ENCODE measurements at places on chromosomes 4 and X. TPM values are rescaled to one million over a fixed set of nuclear protein-coding genes. Genes with fewer than 3 reads are reported as not detected.

The CDKL2 gene
- 0.43 TPM for total RNA-seq

The TMEM47 gene
- not detected for total RNA-seq

The ACE2 gene
- not detected for total RNA-seq

The NHSL2 gene
- total RNA-seq = 9.9 TPM

The ADRA2C gene
- 0.18 TPM for total RNA-seq

The ZNF185 gene
- total RNA-seq = 2.2 TPM

The CYSLTR1 gene
- 11.4 TPM for total RNA-seq

The SLITRK4 gene
- not detected for total RNA-seq

The SMAD1 gene
- total RNA-seq = 8.7 TPM

The GPR34 gene
- not detected for total RNA-seq

The CRMP1 gene
- 0.16 TPM for total RNA-seq

The TTC29 gene
- not detected for total RNA-seq

The DGKK gene
- total RNA-seq = 0.26 TPM

The IL2 gene
- 3.2 TPM for total RNA-seq

The ZNF81 gene
- 13.7 TPM for total RNA-seq

The AMBN gene
- total RNA-seq = not detected

The USP27X gene
- total RNA-seq = 3.2 TPM

The CXCL6 gene
- not detected for total RNA-seq

The IQCM gene
- not detected for total RNA-seq

Data from T-cell (primary cell).